Left hindlimb (tissue), 1 donor: ENCODE measurements at places on chromosomes 12 and 14.

- DNase-seq = no peak
These were observed 7.3 kb downstream of the TTC7B start for GRCh38 chr14:90808759-90809529.

GRCh38 chr12:121356657-121357056 lies 4.4 kb upstream of the ANAPC5 start:
- DNase-seq = no peak

GRCh38 chr14:75770635-75771034 lies 109.6 kb downstream of the TTLL5 start:
- DNase-seq = no peak

DNA sequence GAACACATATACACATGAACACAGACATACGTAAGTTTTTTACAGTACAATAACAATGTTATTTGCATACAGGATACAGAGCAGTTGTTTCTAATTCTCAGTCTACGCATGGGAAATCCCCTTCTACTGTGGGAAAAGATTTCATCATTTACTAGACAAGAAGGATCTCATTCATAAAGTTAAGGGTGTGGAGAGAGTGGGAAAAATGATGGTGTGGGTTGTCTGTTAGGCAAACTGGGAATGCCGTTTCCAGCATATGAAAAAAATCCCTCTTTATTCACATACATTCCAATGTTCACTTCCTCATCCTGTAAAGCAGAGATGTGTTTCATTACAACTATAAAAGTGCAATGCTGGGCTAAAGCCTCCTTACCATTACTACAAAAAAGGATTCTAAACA lies 120.9 kb downstream of the SINHCAF start:
- no peak for DNase-seq

- DNase-seq = no peak
These were observed 175.8 kb upstream of the BCL2L14 start for GRCh38 chr12:11894890-11895289.

DNA sequence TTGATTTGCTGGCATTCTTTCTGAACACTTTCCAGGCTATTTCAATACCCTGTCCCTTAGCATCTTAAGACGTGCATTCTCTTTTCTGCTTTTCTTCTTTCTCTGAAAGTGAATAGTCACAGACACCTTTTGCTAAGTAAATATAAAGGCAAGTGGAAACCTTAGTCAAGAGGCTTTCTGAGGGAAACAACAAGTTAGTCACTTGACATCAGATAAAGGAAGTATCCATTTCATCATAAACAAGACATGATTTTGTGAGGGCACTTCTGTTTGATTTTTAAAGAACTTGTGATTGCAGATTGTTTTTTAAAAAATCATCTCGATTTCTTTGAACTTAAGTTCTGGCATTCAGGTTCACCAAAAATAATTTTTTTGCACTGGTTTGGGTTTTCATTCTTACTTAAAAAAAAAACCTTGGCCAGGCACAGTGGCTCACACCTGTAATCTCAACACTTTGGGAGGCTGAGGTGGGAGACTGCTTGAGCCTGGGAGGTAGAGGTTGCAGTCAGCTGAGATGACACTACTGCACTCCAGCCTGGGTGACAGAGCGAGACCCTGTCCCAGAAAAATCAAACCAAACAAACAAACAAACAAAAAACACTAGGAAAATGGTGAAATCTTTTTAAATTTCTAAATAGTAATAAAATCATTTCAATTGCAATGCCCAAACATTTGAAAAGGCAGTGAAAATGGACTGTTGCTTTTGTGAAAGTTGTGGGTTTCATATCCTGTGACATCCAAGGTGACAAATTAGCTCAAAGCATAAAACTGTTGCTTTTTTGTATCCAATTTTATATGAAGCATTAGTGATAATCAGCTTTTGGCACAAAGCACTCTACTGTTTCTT lies 8.3 kb upstream of the KLHL42 start:
- no peak for DNase-seq

DNA sequence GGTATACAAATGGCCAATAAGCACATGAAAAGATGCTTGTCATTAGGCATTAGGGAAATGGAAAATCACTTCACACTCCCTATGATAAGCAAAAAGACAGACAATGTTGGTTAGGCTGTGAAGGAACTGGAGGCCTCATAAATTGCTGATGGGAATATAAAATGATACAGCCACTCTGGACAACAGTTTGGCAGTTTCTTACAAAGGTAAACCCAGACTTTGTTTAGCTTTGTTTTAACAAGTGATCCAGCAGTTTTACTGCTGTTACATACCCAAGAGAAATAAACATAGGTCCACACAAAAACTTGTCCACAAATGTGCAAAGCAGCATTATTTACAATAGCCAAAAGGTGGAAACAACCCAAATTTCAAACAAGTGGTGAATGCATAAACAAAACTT lies 5.4 kb downstream of the RPS6KA5 start:
- no peak for DNase-seq

DNA sequence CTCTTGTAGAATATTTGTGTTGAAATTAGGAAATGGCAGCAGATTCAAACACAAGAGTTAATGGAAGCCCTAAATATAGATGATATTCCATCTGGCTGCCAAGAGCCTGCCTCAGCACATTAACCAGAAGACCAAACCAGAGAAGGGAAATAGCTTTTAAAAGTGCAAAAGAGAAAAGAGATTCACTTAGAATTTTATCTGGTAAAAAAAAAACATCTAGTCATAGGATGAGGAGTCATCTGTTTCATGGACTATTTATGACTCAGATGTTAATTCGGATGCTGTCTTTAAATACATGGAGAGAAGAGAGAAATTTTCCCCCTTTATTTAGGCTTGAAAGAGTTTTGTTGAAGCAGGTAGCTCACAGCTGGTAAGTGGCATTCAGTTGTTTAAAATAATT lies 201.6 kb upstream of the NUDT4 start:
- no peak for DNase-seq

GRCh38 chr14:38250331-38250730 lies 5.6 kb downstream of the CLEC14A start:
- DNase-seq = no peak

DNA sequence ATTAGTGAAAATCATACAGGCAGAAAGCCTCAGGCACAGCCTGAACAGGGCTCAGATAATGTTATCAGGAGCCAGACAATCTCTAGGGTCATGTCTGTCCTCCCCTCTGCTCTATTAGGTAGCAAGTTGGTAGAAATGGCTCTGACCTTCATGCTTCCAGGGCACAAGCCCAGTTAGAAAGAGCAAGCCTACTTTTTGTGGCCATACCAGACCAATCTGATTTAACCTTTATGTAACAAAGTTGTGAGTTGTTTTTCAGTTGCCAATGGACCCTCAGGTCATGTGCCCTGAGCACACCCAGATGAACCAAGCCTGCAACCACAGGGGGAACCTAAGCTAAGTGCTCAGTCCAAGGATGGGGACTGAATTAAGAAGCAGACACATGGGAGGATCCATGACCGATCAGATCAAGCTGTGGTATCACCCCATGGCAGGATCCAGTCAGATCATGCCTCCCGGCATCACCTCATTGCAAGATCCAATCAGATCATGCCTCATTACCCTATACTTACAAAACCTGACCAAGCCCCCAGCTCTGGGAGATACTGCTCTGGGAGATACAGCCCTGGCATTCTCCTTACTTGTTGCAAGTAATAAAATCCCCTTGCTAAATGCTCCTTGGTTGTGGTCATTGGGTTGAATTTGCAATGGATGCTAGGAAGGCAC lies 18.8 kb upstream of the HIGD1C start:
- no peak for DNase-seq

DNA sequence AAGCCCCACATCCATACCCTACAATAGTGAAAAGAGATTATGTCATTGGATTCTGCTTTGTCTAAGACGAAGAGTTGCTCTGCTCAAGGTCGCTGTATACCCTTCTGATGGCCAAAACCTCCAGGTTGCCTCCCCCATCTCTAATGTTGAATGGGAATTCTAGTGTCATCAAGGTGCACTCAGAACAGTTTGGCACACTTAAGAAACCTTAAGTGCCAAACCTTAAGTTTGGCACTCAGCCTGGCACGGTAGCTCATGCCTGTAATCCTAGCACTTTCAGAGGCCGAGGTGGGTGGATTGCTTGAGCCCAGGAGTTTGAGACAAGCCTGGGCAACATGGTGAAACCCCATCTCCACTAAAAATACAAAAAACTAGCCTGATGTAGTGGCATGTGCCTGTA lies 1245.6 kb upstream of the SEL1L start:
- no peak for DNase-seq

DNA sequence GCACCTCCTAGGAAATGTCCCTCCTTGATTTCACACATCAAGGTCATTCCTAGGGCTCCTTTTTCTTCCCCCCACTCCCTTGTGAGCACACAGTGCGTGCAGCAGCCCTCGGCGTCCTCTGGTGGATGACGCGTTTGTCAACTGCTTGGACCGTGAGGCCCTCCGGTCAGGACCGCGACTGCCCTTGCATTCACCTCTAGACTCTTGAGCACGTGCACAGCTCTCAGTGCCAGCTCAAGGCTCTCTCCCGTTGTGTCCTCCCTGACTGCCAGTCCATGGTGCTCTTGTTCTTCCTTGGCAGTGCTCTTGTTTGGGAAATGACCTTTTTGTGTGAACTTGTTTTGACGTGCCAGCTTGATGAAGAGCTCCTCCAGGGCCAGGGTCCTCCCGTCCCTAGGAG lies 67.9 kb downstream of the TSPAN9 start:
- no peak for DNase-seq

DNA sequence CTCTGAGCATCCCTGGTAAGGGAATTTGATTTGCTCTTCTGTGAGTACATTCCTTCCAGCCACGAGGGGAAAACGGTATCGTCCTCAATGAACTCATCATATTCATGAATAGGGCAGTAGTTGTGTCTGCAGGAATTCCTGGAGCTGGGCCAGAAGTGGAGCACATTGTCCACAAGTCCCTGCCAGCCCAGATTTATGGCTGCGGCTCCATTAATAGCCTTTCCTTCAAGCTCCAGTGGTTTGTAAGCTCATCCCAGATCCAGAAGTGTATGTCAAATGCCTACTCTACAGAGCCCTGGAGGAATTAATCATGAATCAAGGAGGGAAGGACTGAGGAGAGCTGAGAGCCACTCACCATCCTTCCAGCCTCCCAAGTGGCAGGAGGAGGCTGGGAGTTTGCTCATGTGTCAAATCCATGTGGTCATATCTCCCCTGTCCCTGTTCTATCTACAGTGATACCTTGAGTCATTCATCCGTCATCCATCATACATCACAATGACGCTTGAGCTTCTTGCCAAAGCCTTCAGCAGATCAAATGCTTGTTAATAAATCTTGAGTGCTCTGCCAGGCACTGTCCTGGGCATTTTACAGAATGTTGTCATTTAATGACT lies 65.5 kb downstream of the SVOP start:
- no peak for DNase-seq

DNA sequence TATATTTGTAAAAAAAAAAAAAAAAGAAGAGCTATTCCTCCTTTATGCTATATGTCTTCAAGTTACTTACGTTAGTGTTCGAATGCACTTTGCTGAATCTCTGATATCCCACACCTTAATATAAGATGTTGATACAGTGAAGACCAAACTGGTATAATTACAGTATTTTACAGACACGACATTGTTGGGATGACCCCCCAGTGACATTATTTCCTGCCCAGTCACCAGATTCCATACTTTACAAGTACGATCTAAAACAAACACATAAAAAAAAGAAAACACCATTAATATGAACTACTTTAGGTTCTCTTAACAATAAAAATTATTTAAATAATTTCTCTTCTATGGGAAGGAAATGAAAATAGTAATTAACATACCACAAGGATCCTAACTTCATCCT lies 133.4 kb downstream of the KIF21A start:
- no peak for DNase-seq

DNA sequence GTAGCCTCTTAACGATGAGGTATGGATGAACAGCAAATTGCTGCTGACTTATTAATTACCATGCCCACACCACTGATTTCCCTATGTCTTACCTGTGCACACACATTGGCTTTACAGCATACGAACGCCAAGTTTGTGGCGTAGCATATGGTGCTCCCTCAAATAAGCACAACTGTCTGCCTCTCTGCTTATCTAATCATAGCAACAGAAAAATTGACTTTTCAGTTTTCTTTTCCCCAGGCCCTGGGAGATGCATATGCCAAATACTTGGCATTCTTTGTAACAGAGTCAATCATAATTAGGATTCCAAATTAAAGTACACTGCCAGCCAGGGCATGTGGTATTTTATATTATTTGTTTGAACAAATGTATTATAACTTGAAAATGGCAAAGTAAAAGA lies 625.5 kb downstream of the DIO2 start:
- no peak for DNase-seq

DNA sequence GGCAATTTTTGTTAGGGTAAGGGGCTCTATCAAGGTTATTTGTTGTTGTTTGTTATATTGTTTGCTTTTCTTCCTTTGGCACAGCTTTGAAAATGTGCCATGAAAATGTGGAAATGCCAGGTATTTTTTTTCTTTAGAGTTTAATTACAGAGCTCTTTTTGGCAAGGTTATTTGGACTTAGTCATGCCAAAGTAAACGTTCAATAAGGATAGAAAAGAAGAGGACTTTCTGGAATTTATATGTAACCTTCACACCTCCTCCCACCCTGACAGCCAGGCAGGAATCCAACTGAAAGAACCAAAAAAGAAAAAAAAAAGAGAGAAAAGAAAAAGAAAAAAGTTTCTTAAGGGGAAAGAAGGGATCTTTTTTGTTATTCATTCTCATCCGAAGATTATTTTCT lies 217.8 kb downstream of the KITLG start:
- DNase-seq = no peak

DNA sequence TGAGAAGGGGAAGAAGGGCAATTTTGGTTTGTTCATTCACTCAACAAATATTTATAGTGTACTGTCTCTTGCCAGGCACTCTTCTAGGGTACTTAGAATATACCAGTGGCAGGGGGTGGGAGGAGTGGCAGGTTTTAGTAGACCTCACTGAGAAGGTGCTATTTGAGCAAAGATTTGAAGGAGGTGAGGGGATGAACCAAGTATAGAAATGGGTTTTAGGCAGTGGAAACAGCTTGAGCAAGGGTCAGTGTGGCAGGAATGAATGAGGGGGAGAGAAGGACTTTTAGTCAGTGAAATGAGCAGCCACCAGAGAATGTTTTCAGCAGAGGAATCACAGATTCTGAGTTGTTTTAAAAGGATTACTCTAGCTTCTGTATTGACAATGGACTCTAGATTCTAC lies 2.3 kb downstream of the PRIM1 start:
- DNase-seq = no peak

DNA sequence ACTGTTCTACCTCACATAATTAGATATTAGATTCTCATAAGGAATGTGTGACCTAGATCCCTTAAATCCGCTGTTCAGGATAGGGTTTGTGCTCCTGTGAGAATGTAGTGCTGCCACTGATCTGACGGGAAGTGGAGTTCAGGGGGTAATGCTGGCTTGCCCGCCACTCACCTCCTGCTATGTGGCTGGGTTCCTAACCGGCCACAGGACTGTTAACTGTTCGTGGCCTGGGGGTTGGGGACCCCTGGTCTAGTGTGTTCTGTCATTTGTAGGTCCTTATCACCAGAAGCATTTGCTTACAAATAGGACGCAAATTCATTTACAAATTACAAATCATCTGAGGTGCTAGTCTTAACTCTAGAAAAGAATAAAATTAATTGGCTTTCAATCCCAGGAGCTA lies 16.4 kb upstream of the TMEM30B start:
- no peak for DNase-seq
